ENCODE measurements at places on chromosomes 16 and 17. TPM values are rescaled to one million over a fixed set of nuclear protein-coding genes. Genes with fewer than 3 reads are reported as not detected.

Gene IGFALS
- total RNA-seq: 1.2 TPM

Gene FSCN2
- 4.8 TPM for total RNA-seq

Gene NFATC3
- total RNA-seq: 48.7 TPM

Gene IRF8
- 2.0 TPM for total RNA-seq

Gene AHSP
- total RNA-seq: not detected

Gene HID1
- 101 TPM for total RNA-seq

Gene PTX4
- not detected for total RNA-seq

Gene CDRT15
- total RNA-seq: not detected

Gene NOTUM
- total RNA-seq: 0.60 TPM

Gene CACNG3
- total RNA-seq: not detected

Gene SPN
- total RNA-seq: 0.19 TPM

Gene MARVELD3
- 33.7 TPM for total RNA-seq

Gene SLC43A2
- 21.9 TPM for total RNA-seq

Gene SSTR5
- 1.4 TPM for total RNA-seq

Gene MYCBPAP
- 3.5 TPM for total RNA-seq

Gene PRR35
- total RNA-seq: not detected

Gene PRSS22
- total RNA-seq: 23.3 TPM

Gene TUBB3
- 201 TPM for total RNA-seq

Gene GLIS2
- total RNA-seq: 22.2 TPM

Gene IL17C
- total RNA-seq: 0.29 TPM

Gene TIMP2
- total RNA-seq: 50.9 TPM

Gene GAST
- total RNA-seq: 32.0 TPM

Gene MARCHF10
- not detected for total RNA-seq

Gene GPATCH8
- total RNA-seq: 70.9 TPM

Gene CA7
- total RNA-seq: not detected

Gene SEZ6L2
- total RNA-seq: 16.2 TPM

Gene SLC5A11
- not detected for total RNA-seq

Gene RNF222
- not detected for total RNA-seq

Gene MEAK7
- total RNA-seq: 32.3 TPM

Gene PKMYT1
- total RNA-seq: 36.5 TPM

Gene NGFR
- 2.7 TPM for total RNA-seq

Gene SLC26A11
- 37.4 TPM for total RNA-seq

Gene OR4D1
- total RNA-seq: not detected

Gene C16orf74
- total RNA-seq: 0.42 TPM

Gene NTN3
- 2.5 TPM for total RNA-seq

Gene BRIP1
- 14.3 TPM for total RNA-seq

Gene CCL1
- not detected for total RNA-seq

Gene CLEC19A
- not detected for total RNA-seq

Gene FASN
- total RNA-seq: 303 TPM

Gene IFI35
- 1.2 TPM for total RNA-seq

Gene TOP2A
- total RNA-seq: 111 TPM

Gene DPEP3
- total RNA-seq: not detected

Gene TPSG1
- total RNA-seq: not detected

Gene QPRT
- 106 TPM for total RNA-seq

Gene ABCA10
- total RNA-seq: 0.44 TPM

Gene KLHL11
- 19.6 TPM for total RNA-seq

Gene SLC13A2
- total RNA-seq: 0.29 TPM

Gene PIPOX
- total RNA-seq: 5.3 TPM

Gene ST6GALNAC2
- 1.2 TPM for total RNA-seq

Gene NOG
- total RNA-seq: 0.24 TPM

Gene WNT9B
- total RNA-seq: 0.98 TPM

Gene ORMDL3
- total RNA-seq: 87.6 TPM

Gene APOBR
- 0.20 TPM for total RNA-seq

Gene KCNAB3
- total RNA-seq: 6.4 TPM

Gene ZNF469
- total RNA-seq: 0.05 TPM

Gene HP
- total RNA-seq: not detected

Gene NXPH3
- 0.20 TPM for total RNA-seq

Gene CARD14
- total RNA-seq: 0.36 TPM

Measured in progenitor cell of endocrine pancreas (in vitro differentiated cells).